ENCODE measurements at places on chromosomes 6 and 20.

DNA sequence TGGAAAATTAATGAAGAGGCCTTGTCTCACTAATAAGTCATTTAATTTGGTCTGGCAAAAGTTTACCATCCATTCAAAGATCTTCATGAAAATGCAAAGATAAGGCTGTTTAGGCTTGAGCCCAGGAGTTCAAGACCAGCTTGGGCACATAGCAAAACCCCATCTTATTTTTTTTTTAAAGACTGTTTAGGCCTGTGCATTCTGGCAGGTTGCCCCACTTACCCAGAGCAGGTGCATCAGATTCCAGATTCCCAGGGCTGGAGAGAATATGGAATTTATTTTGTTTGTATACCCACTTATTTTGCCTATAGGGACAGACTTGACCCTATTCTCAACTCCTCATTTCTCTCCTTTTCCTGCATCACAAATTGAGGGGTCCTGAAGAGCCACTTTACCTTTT, 5.7 kb downstream of the FOXO3 start:
- DNase-seq: no peak

DNA sequence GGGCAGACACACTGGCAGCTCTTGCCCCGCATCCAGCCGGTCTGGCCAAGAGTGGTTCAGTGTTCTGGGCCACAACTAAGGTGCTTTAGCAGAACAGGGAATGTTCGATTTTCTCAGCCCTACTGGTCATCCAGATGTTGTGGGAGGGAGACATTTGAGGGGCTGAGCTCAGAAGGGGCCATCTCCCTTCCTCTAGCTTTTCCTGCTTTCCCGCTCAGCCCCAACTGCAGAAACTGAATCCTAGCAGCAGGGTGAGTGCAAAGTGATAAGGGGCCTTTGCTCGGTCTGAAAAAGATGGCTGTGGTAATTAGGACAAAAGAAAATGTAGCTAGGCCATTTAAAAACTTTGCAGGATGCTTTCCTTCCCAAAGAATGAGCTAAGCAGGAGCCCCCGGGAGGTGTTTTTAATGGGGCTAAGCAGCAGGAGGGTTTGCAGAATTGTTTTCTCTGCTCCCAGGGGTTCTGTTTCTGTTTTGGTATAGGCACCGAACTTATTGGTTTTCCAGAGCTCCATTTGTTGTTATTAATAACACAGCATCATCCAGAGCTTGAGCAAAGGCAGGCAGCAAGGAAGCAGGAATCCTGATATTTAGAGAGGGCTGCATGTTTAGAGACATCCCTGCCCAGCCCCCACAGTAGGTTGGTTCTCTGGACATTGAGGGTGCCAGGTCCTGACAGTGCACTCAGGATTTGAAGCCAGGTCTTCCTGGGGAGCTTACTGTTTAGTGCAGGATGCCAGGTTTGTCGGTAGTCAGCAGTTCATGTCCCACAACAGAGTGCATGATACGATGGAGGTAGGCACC, 210.9 kb downstream of the SLC24A3 start:
- no peak for DNase-seq

DNA sequence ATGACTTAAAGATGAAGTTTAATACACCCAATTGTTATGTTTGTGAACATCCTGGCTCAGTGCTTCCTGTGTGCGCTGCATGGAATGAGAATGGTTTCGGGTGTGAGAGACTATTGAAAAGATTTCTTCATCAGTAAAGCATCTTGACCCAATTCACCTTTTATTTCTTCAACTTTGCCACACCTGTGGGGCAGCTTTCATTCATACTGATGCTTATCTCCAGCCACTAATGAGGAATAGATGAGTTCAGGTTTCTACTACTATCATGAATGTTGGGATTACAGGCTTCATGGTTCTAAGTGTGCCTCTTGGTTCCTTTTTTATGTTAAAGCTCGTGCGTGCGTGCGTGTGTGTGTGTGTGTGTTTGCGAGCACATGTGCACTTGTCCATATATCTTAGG, 373.7 kb upstream of the SOX4 start:
- no peak for DNase-seq

- DNase-seq: no peak
Measured at GRCh38 chr6:90110971-90111370, 185.7 kb downstream of the BACH2 start.

DNA sequence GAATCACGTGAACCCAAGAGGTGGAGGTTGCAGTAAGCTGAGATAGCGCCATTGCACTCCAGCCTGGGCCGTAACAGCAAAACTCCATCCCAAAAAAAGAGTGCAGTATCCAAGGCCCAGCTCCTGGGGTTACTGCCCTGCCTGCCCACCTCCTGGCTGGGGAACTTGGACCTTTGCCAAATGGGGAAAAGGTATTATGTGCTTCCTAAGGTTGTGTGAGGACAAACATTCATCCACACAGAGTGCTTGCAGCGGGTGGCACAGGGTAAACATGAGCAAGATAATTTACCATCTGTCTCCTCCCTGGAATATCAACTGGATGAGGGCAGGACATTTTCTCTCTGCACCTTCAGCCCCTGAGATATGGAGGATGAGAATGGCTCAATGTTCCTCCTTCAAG, 94.9 kb upstream of the POPDC3 start:
- no peak for DNase-seq

- no peak for DNase-seq
Measured at GRCh38 chr20:59829786-59830664, 103.4 kb downstream of the SYCP2 start.

GRCh38 chr20:63648895-63649589, 4.2 kb downstream of the STMN3 start:
- DNase-seq: no peak

GRCh38 chr20:25039697-25040437, 18.1 kb downstream of the ACSS1 start:
- DNase-seq: peak; percentile 88

DNA sequence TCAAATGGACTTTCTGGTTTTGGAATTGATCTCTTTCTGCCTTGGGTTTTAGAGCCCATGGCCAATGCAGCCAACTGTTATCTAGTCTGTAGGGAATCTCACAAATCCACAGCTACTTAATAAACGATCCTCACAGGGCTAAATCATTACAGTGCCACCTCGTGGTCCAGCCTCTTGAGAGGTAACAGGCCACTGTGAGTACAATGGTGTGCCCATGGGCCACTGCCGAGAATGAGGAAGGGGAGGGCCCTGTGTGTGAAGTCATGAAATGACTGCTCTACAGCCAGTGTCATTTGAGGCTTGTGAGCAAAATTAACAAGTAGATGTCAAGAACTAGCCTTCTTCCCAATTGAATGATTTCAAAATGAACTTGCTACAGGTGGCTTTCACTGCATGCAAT, 54.3 kb upstream of the GMPR start:
- DNase-seq: no peak

DNA sequence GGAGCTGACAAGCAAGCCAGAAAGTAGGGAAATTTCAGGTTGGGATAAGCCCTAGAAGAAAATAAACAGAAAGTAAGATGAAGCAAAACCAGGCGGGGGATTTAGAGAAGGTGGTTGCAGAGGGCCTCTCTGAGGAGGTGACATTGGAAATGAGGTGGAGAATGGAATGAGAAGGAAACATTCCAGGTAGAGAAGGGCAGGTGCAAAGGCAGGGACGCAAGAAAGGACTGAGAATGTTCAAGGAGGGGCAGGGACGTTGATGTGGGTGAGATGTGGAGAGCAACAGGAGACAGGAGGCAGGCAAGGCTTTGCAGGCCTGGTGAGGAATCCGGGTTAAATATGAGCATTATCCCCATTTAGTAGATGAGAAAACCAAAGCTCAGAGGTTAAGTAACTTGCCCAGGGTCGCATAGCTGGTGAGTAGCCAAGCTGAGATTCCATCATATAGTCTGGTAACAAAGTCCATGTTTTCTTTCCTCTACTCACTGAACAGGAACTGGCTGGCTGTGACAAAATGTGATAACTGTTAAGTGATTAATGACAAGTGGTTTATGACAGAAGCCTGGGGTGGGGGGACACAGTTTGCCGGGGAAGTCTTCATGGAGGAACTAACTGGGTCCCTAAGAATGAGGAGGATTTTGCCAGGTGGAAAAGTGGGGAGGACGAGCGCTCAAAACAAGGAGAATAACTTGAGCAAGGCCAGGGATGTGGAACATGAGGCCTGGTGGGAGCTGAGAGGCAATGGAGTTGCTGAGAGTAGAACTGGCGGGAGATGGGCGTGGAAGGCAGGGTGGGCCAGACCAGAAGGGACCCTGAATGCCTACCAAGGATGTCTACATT, 32.6 kb downstream of the MRPL14 start:
- no peak for DNase-seq

GRCh38 chr20:24682496-24682985, 213.1 kb downstream of the SYNDIG1 start:
- no peak for DNase-seq

DNA sequence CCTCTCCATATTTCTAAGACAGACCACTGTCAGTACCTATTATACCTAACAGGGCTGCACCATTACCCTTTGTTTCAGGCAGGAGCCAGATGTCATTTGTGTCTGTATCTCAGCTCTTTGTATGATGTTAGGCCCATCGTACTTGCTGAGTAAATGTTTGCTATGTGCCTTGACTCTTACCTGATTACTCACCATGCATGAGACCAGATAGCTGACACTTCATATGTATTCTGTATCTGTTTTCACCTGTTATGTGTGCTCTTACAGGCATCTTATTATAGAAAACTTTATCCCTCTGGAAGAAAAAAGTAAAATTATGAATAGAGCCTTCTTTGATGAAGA, 31.7 kb upstream of the ASXL1 start:
- DNase-seq: no peak

DNA sequence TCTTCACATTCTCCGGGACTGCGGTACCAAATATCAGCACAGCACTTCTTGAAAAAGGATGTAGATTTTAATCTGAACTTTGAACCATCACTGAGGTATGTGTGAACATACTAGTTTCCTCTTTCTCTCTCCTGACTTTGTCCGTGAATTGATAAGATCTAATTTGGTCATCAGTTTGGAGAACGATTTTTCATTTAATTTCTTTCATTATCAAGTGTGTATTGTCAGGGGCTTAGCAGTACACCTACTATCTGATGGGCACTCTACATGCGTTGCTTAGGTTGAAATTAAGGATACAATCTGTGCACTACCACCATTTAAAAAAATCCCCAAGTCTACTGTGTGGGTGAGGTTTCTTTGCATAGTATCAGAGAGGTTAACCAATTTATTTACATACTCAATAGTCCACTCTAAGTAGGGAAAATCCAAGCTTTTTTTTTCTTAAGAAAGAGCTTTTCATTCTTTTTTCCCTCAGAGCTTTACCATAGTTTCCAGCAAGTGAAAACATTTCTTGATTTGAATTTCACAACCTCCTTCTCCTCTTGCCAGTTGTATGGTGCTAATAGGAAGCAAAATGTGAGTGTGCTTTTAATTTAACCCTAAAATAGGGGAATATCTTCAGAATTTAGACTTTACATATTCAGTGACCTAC, 105.4 kb upstream of the ESR1 start:
- DNase-seq: no peak

- DNase-seq: no peak
Measured at GRCh38 chr6:14109411-14109826, 8.2 kb upstream of the CD83 start.

DNA sequence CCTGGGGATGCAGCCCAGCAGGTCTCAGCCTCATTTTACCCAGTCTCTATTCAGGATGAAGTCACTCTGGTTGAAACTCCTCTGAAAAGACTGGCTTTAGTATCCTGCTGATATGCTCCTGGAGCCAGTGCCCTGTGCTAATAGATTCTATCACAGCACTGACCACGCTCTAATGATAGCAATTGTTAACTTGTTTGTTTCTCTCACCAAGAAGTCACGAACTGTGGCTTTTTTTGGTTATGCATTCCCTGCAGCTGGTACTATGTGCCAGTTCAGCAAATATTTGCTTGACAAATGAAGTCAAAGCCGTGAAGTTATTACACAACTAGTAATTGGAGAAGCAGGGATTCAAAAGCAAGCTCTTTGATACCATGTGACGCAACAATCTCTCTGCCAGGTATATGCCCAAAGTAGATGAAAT, 754.6 kb downstream of the KIF16B start:
- DNase-seq: no peak

- no peak for DNase-seq
Measured at GRCh38 chr6:36999061-36999750, 6.2 kb upstream of the FGD2 start.

DNA sequence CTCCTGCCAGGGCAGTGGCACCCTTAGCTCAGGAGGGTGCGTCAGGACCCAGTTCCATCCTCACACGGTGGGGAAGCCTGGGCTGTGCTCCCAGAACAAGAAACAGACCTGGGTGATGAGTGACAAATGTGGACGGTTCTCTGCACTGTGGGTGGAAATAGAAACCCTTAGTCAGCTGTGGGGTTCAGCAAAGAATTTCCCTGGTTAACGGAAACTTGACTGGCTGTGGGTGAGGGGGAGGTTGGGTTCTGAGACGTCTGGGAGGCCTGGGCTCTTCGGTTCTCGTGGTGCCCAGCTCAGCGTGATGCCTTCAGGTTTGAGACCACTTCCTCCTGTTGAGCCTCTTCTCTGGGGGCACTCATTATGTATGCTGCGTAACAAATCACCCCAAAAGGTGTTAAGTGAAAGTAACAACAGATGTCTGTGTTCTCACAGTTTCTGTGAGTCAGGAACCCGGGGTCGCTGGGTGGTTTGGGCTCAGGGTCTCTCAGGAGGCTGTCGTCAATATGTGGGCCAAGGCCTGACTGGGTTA, 53.1 kb upstream of the FAM83D start:
- DNase-seq: no peak

DNA sequence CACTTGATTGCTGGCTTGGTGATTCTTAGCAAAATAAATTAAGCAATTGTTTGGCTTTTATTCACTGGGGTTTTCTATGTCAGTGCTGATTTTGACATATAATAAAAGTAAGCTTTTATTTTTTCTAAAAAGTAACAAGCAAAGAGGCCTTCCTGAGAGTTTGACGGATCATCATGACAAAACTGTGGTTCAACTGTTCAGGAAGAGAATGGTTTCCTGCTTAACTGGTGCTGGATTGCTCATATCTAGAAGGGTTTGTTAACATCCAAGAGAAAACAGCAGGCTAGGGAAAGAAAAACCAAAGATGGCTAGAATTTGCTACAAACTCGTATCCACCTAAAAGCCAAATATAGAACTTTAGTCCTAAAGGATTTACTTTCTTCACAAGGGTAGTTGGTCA, 21.2 kb downstream of the SERPINB1 start:
- DNase-seq: no peak

- DNase-seq: no peak
Measured at GRCh38 chr6:169317441-169318202, 64.0 kb upstream of the THBS2 start.

GRCh38 chr6:4004249-4004648, 74.7 kb downstream of the FAM217A start:
- no peak for DNase-seq
